ENCODE measurements at places on chromosomes 4 and X.

DNA sequence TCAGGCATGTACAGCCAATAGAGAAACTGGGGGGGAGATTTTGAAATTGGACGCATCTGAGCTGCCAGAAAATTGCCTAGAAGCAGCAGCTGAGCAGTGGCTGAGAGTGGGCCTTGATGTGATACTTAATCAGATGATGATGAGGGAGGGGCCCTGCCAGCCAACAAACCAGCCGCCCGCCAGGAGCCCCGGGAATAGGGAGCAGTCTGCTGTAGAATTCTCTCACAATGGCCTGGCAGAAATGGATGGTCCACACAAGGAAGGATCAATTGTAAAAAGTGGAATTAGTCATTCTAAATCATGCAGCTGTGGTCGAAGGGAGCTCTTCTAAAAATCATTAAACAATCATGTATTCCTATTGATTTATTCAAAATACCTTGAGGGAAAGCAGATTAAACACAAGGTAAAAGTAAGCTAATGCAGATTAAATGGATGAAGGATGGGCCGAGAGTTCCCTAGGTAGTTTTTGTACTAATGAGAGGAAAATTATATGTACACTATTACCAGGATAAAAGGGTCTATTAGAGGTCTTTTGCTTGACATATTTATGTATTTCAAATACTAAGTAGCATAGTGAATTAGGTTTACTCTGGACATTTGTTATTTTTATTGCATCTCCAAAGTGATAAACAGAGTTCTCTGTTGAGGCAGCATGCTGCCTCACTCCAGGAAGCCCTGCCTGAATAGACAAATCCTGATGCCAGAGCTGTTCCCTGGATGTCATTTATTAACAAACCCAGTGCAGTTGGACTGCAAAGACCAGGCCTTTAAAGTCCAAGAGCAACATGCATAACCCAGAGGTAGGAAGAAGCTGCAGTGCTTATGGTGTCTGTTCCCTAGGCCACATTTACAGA lies 91.3 kb downstream of the NKX6-1 start:
- DNase-seq, result no peak

DNA sequence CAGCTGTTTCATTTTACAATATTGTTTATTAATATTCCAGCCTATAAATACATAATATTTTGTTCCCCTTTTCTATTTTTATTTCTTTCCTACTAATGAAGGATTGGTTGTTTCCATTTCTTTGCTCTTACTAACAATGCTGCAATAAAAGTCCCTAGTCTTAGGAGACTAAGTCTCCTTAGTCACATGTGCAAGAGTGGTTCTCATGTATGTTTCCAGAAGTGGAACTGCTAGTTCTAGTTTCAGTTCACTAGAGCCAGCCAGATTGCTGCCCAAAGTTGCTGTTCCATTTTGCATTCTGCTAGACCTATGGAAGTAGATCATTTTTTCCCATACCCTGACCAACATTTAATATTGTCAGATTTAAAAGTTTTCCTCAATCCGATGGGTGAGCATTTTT lies 44.3 kb downstream of the CNGA1 start:
- no peak for DNase-seq

DNA sequence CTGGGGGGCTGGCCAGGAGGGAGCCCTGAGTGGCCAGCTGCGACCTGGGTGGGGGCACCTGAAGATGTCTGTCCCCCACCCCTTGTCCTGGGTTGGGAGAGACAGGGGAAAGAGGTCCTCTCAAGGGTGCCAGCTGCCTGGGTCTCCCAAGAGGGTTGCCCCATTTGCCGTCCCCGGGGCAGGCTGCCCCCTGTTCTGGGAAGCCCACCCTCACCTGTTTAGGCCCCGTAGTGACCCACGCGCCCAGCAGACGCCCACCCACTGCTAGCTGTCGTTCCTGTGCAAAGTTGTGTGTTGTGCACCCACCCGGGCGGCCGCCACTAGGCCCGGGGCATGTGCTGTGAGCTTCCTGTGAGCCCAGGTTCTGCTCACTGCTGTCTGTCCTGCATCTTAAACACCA lies 25.5 kb upstream of the PNMA3 start:
- no peak for DNase-seq

- DNase-seq, result no peak
Observed at GRCh38 chr4:31917334-31917733, 1197.2 kb downstream of the PCDH7 start.

DNA sequence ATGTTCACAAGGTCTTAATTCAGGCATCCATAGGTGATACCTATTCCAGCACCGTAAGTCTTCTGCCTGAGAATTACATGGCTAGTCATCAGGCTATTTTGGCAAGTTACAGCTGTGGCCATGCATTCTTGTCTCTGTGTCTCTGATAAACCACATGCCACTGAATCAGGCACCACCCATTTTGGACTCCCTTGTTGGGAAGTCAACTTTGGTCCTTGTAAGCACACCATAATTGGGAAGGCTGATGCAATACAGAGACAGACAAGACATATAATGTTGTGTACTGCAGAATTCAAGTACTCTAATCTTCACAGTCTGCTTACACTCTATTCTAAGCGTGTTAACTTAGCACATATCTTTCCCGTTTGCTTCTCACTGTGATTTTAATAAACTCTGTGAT lies 483.7 kb upstream of the FTHL17 start:
- no peak for DNase-seq

GRCh38 chr4:51931461-51931860 lies 88.5 kb downstream of the DCUN1D4 start:
- no peak for DNase-seq

DNA sequence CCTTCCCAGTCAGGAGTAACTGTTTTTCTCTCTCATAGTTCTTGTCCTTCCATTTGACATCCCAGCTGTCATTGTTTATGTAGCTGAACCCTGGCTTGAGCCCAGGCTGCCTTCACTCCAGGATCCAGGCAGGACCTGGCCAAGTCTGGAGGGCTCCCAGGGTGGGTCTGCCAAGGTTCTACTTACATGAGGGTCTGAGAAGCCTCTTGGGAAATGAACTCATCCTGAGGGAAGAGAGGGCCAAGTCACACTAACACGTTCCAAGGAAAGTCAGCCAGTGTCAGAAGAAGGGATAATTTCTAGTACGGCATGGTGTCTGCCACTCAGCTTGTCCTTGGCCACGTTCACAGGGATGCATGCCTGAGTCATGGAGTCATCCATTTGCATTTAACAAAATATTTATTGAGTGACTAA lies 54.8 kb upstream of the SRD5A3 start:
- no peak for DNase-seq

DNA sequence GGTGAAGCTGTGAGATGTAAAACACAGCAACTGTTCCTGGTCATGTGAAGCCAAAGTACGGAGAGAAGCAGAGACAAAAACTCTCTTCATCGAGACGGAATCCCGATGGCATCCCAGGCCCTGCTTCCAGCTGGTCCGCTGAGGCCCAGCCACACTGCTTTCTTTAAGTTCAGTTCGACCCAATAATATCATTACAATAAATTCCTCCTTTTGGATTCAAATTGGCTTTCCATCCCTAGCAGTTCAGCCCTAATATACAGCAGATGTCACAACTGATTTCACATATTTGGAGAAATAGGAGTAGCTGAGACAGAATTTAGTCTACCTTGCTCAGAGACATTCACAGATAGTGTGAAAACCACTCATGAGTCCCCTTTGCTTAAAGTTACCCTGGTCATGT lies 98.3 kb upstream of the SPRY1 start:
- DNase-seq, result no peak

DNA sequence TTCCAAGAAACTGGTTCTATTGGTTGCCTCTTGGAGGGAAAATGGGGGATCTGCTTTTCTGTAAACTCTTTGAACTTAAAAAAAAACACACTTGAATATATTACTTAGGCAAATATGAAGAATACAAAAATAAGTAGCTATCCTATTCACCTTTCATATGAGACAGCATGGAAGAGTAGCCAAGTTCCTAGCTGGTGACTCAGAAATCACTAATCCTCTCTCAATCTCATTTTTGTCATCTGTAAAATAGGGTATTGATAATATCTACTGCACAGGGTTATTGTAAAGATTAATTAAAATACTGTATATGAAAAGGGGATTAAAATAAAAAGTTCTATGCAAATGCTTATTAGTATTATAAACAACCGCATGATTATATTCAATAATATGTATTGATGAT lies 12.7 kb downstream of the MGARP start:
- DNase-seq, result no peak

DNA sequence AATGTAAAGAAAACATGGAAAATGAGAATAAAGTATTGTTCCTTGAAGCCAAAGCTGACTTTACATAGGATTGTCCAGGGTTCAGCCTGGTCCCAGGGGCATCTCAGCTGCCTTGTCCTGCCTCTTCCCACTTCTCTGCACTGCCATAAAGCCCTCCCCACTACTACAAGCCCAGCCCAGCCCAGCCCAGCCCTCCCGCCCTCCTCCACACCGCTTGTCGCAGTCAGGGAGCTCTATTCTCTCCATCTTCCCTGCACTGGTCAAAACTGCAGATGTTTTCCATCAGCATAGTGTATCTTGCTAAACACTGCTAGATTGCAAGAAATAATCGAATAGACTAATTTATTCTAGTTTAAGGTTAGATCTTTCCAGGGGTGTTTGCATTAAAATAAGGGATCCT lies 100.3 kb downstream of the TENM3 start:
- no peak for DNase-seq

- no peak for DNase-seq
Observed at GRCh38 chr4:172876394-172876793, 292.2 kb upstream of the GALNT7 start.

DNA sequence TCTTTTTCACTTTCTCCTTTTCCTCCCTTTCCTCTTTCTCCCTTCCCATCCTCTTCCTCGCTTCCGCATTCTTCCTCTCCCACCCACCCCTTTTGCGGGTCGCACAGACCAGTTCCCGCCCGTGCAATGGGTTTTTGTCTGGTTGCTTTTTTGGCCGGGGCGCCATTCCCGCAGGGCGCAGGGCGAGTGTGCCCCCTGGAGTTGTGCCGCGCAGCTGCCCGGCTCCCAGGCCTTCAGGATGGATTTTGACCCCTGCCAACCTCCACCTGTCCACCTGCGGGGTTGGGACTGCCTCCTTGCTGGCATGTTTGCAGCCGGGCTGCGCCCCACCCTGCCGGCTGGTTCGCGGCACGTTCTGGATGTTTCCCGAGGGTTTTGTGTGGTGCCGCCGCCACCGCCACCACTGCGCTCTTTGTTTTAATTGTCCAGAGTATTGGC lies 578 bp upstream of the SEL1L3 start:
- peak; percentile 67 for DNase-seq

DNA sequence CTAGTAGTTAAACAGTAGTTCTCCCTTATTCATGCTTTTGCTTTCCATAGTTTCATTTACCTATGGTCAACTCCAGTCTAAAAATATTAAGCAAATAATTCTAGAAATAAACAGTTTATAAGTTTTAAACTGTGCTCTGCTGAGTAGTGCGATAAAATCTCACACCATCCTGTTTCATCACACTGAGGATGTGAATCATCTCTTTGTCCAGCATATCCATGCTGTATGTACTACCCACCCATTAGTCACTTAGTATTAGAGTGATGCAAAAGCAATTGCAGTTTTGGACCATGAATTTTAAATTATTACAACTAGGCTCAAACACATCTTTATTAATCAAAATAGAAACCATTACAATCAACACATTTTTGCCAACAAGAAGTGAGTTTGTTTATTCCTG lies 187.4 kb downstream of the TEX13C start:
- no peak for DNase-seq

GRCh38 chr4:175671491-175671934 lies 140.6 kb downstream of the GPM6A start:
- DNase-seq, result no peak

- DNase-seq, result no peak
Observed at GRCh38 chr4:53706422-53707032, 115.2 kb upstream of the LNX1 start.

DNA sequence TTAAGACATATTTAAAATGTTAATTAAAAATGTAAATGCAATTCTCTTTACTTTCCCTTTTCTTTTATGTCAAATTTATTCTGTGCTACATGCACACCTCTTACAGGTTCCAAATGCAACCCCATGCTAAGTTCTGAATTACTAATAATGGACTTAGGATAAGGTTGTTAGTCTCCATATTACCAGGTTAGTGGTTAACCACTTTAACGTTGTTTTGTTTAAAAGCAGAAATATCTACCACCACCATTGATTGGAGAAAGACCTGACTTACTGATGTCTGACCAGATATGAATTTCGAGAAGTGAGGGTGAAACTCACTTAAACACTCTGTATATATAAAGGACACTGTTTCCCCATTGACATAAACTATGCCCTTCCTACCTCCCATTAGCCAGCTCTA lies 6.9 kb upstream of the TRPC3 start:
- DNase-seq, result no peak

DNA sequence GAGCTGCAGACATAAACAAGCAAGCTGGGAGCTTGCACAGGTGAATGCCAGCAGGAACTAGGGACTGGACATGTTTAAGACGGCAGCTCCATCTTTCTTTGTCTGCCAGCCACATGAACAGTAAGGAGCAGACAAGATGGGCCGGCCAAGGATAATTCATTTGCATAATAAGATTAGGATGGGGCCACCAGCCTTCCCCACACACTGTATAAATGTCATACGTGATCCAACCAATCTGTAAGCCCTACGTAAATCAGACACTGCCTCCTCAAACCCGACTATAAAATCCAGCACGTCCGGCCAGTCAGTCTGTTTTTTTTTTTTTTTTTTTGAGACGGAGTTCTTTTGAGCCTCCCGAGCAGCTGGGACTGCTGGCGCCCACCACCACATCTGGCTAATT lies 75.6 kb upstream of the BOD1L1 start:
- no peak for DNase-seq

GRCh38 chrX:151985955-151986354 lies 11.5 kb upstream of the GABRE start:
- no peak for DNase-seq

DNA sequence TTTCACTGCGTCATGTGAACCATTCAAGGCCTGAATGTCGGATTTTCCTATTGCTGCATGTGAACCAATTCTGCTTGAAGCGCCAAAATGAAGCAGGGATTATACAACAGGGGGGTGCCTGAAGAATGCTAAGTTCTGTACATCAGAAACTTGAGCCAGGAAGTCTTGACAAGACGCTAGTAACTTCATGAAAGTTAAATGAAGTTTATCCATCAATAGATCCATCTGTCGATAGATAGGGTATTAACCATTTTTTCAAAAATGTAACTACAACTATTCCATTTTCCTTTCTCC lies 590 bp upstream of the NAF1 start:
- no peak for DNase-seq

DNA sequence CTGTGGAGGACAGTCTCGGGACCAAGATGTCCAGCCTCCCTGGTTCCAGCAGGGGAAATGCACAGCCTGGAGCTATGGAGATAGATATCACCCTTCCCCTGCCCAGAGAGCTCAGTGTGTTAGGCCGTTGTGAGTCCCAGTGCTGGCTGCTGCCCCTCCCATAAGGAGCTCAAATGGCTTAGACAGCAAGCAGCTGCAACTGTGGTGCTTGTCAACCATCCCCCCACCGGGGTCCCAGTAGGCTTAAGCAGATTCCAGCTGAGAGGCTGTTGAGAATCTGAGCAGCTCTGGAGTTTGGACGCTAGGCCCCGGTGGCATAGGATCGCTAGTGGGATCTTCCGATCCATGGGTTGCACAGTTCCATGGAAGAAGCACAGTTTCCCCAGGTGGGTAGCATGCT lies 181.8 kb upstream of the POF1B start:
- DNase-seq, result no peak

GRCh38 chrX:1391370-1391706 lies 575 bp downstream of the SLC25A6 start:
- peak; percentile 94 for DNase-seq

All from 8988T (cell line).